Placental pericyte (primary cell): ENCODE measurements at places on chromosomes 13 and 19. TPM values are rescaled to one million over a fixed set of nuclear protein-coding genes. Genes with fewer than 3 reads are reported as not detected.

Gene ANGPTL8
- total RNA-seq: not detected in 2 replicates

Gene VSTM1
- total RNA-seq: not detected in 2 replicates

Gene TMEM38A
- total RNA-seq: 0.57 and 2.2 TPM in 2 replicates

Gene MEF2B
- 0.22 TPM in 1 of 2 replicates, not detected in the other for total RNA-seq

Gene FGF22
- total RNA-seq: not detected in 2 replicates

Gene IFI30
- 23.9 and 24.3 TPM in 2 replicates for total RNA-seq
